ENCODE measurements at places on chromosomes 13 and 19.

DNA sequence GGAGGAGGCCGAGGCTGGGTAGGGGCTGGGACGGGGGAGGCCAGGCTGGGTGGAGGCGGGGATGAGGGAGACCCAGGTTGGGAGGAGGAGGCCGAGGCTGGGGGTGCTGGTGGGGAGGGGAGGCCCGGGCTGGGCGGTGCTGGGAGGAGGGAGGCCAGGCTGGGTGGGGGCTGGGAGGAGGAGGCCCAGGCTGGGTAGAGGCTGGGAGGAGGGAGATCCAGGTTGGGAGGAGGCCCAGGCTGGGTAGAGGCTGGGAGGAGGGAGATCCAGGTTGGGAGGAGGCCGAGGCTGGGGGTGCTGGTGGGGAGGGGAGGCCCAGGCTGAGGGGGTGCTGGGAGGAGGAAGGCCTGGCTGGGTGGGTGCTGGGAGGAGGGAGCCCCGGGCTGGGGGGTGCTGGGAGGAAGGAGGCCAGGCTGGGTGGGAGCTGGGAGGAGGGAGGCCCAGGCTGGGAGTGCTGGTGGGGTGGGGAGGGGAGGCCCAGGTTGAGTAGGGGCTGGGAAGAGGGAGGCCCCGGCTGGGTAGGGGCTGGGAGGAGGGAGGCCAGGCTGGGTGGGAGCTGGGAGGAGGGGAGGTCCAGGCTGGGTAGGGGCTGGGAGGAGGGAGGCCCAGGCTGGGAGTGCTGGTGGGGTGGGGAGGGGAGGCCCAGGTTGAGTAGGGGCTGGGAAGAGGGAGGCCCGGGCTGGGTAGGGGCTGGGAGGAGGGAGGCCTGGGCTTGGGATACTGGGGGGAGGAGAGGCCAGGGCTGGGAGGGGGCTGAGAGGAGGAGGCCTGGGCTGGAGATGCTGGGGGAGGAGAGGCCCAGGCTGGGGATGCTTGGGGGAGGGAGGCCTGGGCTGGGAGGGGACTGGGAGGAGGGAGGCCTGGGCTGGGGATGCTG lies 10.7 kb downstream of the TPGS1 start:
- DNase-seq, result no peak

- DNase-seq, result no peak
Observed at GRCh38 chr19:43372462-43372861, 19.0 kb downstream of the CD177 start.

DNA sequence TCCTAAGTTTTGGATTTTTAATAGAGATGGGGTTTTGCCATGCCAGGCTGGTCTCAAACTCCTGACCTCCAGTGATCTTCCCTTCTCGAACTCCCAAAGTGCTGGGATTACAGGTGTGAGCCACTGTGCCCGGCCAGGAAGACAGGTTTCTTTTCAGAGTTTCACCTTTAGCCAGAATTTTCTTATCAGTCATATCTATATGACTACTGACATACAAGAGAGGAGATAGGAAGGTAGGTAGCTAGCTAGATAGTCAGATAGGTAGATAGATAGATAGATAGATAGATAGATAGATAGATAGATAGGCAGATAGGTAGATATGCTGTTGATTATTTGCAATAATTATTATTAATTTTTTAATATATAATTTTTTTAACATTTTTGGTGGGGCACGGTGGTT lies 7.6 kb downstream of the CBLC start:
- no peak for DNase-seq

- DNase-seq, result no peak
Observed at GRCh38 chr13:51270623-51271415, 48.6 kb downstream of the FAM124A start.

- DNase-seq, result no peak
Observed at GRCh38 chr19:31532034-31532433, 182.8 kb upstream of the TSHZ3 start.

DNA sequence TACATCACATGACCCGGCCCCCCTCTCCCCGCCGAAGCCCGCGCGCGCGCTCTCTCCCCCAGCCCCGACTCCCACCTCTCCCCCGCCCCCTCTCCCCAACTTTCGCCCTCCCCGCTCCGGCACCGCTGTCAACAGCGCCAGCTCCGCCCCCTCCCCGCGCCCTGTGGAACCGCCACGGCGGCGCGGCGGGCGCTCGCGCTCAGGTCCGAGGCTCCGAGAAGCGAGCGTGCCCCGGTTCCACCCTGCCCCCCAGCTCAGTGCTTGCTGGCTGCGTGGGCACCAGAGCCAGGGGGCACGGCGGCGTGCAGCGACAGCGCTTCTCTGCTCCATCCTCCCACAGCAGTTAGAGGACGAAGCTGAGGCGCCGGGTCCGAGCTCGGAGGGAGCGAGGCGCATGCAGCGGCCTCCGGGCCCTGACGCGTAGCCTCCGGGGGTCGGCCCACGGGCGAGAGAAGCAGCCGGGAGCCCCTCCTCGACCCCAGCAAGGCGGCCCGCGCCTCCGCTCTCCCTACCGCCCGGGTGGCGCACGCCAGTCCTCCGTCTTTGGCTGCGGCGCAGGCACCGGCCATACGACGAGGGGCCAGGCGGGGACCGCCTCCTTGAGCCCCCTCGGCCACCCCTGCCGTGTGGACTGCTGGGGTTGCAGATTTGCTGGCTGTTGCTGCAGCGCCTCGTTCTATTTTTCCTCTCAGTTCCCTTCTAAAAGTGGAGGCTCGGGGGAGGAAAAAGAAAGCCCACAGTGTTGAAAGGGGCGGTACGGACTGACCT lies 109.5 kb downstream of the KCNRG start:
- no peak for DNase-seq

DNA sequence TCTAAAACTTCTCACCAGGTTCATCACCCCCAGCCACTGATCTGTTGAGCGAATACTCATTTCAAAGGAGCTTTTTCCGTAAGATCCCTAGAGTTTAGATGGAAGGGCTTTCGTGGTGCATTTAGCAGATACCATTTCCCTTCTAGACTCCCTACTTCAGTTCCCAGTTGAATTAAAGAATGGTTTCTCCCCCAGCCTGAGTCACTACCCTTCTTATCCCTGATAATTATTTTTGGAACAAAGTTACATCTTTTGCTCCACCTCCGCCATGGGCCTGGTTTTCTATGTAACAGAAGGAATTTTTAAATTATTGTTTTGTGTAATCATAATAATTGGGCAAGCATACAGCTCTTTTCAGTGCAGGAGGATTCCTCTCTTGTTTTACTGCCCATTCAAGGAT lies 22.0 kb downstream of the USPL1 start:
- no peak for DNase-seq

GRCh38 chr19:32361574-32362317 lies 16.3 kb downstream of the ZNF507 start:
- DNase-seq, result no peak

DNA sequence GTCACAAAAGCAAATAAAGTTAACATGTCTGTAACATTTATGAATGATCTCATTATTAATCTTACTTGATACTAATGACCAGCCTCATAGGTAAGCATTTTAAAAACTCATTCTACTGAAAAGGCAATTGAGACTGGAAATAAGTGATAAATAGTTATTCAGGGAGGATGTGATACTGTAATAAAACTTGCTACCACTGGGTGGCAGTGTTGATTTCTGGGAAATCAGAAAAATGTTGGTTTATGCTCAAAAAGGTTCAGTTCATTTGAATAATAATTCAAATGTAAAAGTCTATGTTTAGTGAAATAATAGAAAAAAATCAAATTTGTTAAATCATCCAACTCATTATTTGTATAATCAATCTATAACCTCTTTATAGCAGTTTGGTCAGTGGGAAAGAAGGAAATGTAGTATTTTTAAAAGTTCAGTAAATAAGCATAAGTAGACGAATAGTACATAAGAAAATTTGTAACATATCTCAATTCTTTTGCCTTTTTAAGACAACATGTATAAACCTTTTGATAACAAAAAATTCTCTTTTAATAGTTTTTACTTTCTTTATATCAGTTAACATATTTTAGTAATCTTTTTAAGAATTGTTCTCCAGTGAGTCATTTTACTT lies 9.6 kb downstream of the ABHD13 start:
- DNase-seq, result no peak

DNA sequence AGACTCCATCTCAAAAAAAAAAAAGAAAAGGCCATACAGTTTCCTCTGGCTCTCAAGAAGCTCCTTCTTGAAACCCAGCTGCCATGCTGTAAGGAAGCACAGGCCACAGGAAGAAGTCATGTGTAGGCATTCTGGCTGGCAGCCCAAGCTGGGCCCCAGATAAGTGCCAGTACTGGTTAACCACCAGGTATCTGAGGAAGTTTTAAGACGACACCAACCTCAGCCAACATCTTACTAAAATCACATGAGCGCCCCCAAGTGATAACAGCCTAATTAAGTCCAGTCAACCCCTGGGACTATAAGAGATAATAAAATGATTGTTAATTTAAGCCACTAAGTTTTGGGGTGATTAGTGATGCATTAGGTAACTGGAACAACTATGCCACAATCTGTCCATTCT lies 27.4 kb upstream of the AKT2 start:
- no peak for DNase-seq

DNA sequence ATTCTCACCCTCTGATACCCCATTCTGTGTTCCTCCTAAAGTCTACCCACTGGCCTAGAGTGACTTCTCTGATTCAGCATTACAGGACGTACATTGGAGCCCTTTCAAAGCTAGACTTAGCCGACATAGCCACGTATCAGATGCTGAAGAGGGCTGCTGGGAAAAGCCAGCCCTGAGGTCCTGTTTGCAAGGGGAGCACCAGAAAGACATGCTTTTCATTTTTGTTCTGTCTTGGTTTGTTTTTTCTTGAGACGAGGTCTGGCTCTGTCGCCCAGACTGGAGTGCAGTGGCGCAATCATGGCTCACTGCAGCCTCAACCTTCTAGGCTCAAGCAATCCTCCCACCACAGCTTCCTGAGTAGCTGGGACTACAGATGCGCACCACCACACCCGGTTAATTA lies 6.3 kb upstream of the ZSWIM4 start:
- no peak for DNase-seq

All from NCI-H446 (cell line).